Upper lobe of left lung (tissue), 6 donors: ENCODE measurements at places on chromosomes 7 and 10. TPM values are rescaled to one million over a fixed set of nuclear protein-coding genes. Genes with fewer than 3 reads are reported as not detected.

GRCh38 chr7:107874605-107875446 is 16.2 kb upstream of the DLD start:
- peak; percentile 49 for DNase-seq
- peaks cover 26% of the 10 kb centered on the region for H3K4me1 ChIP-seq
- no peaks in the 10 kb centered on the region for H3K27me3 ChIP-seq
- no peaks in the 10 kb centered on the region for H3K36me3 ChIP-seq
- H3K4me3 ChIP-seq: no peak overlapping the region
- H3K27ac ChIP-seq: no peak overlapping the region

GRCh38 chr7:8382004-8382730 is 51.2 kb upstream of the NXPH1 start:
- no peaks in the 10 kb centered on the region for H3K4me1 ChIP-seq
- no peak overlapping the region for H3K4me3 ChIP-seq
- H3K36me3 ChIP-seq: no peaks in the 10 kb centered on the region
- no peak overlapping the region for H3K27ac ChIP-seq
- no peaks in the 10 kb centered on the region for H3K27me3 ChIP-seq

DNA sequence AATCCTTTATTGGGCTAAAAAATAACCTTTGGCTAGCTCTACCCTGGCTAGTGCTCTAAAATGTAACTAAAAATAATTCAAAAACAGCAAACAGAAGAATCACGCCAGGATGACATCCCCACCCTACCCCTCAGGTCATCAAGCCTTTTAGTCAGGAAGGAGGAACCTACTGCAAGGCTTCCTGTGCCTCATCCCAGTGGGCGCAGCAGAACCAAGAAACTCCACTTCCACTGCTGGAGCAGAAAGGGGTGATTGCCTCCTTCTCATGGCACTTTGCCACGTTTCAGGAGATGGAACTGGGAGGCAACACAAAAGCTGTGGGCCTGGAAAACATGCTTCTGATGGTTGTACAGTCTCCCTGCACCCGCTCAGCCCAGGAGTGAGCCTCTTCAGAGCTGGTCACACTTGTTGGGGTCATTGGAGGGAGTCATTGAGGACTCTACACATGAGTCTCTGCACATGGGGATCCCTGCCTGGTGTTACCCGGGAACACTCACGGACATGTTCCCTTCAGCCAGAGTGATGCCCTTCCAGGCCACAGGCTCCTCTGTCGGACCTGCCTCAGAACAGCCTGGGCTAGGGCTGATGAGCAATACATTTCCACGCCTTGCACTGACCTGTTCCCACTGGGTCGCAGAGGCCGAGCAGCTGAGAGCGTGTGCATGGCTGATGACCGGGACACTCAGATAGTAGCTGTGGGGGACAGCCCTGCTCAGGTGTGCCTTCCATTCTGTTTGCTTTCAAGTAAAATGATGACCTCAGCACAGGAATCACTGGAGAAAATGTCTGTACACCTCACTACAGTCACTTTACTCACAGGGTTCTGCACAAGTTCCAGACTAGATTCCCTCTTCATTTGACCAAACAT is 355.3 kb downstream of the FGFR2 start:
- H3K4me3 ChIP-seq: no peak overlapping the region
- no peaks in the 10 kb centered on the region for H3K36me3 ChIP-seq
- no peak overlapping the region for H3K27ac ChIP-seq
- DNase-seq: no peak
- no peaks in the 10 kb centered on the region for H3K4me1 ChIP-seq
- no peaks in the 10 kb centered on the region for H3K27me3 ChIP-seq

ZNF239 gene
- 2.7 TPM for total RNA-seq

PLEKHS1 gene
- total RNA-seq: 3.2 TPM

DNA sequence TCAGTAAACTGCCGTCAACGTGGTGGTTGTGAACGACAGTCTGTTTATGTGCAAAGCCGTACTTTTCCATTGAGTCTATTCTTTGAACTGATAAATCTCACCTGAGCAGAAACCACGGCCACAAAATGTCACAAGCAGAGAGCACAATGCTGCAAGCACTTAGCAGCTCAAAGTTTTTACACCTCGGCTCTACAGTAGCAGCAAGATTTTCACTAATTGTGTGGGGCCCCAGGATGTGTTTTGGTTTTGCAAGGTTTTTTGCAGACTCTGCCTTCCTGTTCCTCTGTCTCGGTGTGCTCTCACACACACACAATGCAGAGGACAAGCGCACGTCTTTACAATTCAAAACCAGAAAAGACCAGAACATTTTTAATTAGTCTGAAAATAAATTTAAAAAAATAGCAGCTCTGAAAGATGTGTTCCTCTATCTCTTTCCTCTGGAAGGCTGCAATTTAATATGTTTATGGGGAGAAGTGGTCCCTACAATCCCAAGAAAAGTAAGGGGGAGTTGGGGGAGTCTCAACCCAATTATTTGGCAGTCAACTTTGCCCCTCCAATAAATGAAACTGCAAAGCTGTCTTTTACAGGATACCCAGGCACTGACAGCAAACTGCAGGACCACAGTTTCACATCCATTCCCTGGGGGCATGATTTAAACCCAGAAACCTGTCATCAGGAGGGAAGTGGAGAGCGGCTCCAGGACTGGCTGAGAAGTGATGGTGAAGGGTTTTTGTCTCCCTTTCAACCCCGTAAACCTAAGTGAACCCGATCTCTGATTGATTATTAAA is 73.8 kb upstream of the SFMBT2 start:
- H3K36me3 ChIP-seq: no peaks in the 10 kb centered on the region
- H3K27me3 ChIP-seq: no peaks in the 10 kb centered on the region
- H3K4me1 ChIP-seq: peaks cover 26% of the 10 kb centered on the region

DNA sequence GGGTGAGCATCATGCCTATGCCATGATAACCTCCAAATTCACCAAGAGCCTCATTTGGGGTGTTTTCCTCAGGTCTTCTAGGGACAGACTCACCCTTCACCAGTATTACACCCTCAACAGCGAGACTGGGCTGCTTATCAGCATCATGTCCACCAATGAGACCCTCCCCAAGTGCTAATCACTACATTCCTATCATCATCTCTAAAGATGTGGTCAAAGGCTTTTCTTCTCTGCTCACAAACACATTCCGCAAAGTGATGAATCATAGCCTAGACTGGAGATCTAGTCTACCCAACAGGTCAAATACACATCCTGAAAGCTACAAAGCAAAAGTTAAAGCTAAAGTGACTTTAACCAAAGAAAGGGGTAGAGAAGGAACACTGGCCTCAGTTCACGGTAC is 75.3 kb upstream of the C7orf33 start:
- no peak overlapping the region for H3K27ac ChIP-seq
- H3K27me3 ChIP-seq: no peaks in the 10 kb centered on the region
- no peak overlapping the region for H3K4me3 ChIP-seq
- no peaks in the 10 kb centered on the region for H3K36me3 ChIP-seq

- no peaks in the 10 kb centered on the region for H3K36me3 ChIP-seq
- peak overlapping the region; percentile 39 for H3K27ac ChIP-seq
- no peak overlapping the region for H3K4me3 ChIP-seq
- H3K4me1 ChIP-seq: peaks cover 8% of the 10 kb centered on the region
Measured at GRCh38 chr7:69813637-69814240, 215.5 kb downstream of the AUTS2 start.

- no peak overlapping the region for H3K4me3 ChIP-seq
- H3K27me3 ChIP-seq: no peaks in the 10 kb centered on the region
- H3K4me1 ChIP-seq: peaks cover 8% of the 10 kb centered on the region
- H3K36me3 ChIP-seq: no peaks in the 10 kb centered on the region
- no peak for DNase-seq
- peak overlapping the region; percentile 17 for H3K27ac ChIP-seq
Measured at GRCh38 chr10:76558586-76558985, 1079.0 kb downstream of the KCNMA1 start.
